ENCODE measurements at places on chromosomes 7 and 10.
A peak's percentile ranks its signal among the peaks of the same experiment; 100 is the strongest.

DNA sequence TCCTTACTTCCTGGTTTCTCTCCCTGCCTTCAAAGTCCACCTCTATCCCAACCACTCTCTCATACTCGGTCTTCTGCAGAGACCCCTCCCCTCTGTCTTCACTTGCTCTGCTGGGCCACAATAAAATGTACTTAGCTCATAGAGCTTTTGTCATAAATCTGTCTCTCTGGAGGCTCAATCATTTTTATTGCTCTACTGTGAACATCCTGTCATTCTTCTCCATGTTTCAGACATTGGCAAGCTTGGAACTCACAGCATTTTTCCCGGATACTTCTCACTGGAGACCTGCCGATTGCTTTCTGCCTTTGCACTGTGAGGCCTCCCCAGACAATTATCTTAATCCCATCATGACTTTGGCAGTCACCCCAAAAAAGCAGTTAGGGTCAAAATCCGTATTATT, 192.3 kb upstream of the ZMIZ1 start:
- H3K36me3 ChIP-seq = no peaks in the 10 kb centered on the region
- DNase-seq = no peak
- H3K27me3 ChIP-seq = no peaks in the 10 kb centered on the region
- no peaks in the 10 kb centered on the region for H3K4me1 ChIP-seq
- H3K4me3 ChIP-seq = no peak overlapping the region

- H3K27me3 ChIP-seq = no peaks in the 10 kb centered on the region
- H3K27ac ChIP-seq = no peak overlapping the region
- H3K36me3 ChIP-seq = no peaks in the 10 kb centered on the region
Observed at GRCh38 chr10:125368146-125368545, 207.8 kb upstream of the CTBP2 start.

GRCh38 chr10:24642921-24643678, 80.6 kb downstream of the ARHGAP21 start:
- no peaks in the 10 kb centered on the region for H3K27me3 ChIP-seq
- H3K4me1 ChIP-seq = no peaks in the 10 kb centered on the region
- no peaks in the 10 kb centered on the region for H3K36me3 ChIP-seq
- no peak for DNase-seq
- H3K4me3 ChIP-seq = no peak overlapping the region

GRCh38 chr10:43926875-43927406, 278.3 kb upstream of the ZNF32 start:
- no peak for DNase-seq
- no peaks in the 10 kb centered on the region for H3K4me1 ChIP-seq
- H3K4me3 ChIP-seq = no peak overlapping the region
- no peaks in the 10 kb centered on the region for H3K36me3 ChIP-seq

- H3K36me3 ChIP-seq = no peaks in the 10 kb centered on the region
- peak overlapping the region; percentile 76 for H3K27ac ChIP-seq
- H3K4me3 ChIP-seq = no peak overlapping the region
- H3K4me1 ChIP-seq = no peaks in the 10 kb centered on the region
Observed at GRCh38 chr7:102117743-102118142, 168.9 kb upstream of the SH2B2 start.

DNA sequence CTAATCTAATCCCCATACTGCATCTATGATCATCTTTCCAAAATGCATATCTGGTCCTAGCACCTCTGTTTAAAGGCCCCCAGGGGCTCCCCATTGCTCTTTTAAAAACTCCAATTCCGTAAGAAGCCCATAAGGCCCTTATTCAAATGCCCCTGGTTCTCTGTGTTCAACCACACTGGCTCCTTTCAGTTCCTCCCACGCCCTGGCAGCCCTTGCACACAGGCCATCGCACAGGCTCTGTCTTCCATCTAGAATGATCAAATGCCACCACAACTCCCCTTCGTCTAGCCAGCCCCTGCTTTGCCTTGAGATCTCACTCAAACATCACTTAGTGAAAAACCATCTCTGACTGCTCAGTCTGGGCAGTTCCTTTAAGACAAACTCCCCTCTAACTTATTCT, 112.9 kb upstream of the LYZL2 start:
- no peak overlapping the region for H3K27ac ChIP-seq
- H3K4me3 ChIP-seq = no peak overlapping the region
- no peaks in the 10 kb centered on the region for H3K36me3 ChIP-seq

DNA sequence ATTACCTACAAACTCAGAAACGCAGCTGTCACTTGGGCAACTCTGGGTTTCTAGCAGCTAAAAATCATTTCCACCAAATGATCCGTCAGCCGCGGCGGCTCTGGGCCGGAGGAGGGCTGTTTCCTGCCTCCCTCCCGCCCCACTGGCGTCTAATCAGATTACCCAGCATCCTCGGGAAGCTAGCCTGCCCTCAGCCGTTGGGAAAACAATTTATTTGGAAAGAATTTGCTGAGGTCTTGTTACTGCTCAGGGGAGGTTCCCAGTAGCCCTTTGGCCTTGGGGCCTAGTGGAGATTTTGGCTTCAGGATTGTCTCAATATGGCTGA, 65.0 kb upstream of the ADGRA1 start:
- no peaks in the 10 kb centered on the region for H3K4me1 ChIP-seq
- H3K27me3 ChIP-seq = no peaks in the 10 kb centered on the region

DNA sequence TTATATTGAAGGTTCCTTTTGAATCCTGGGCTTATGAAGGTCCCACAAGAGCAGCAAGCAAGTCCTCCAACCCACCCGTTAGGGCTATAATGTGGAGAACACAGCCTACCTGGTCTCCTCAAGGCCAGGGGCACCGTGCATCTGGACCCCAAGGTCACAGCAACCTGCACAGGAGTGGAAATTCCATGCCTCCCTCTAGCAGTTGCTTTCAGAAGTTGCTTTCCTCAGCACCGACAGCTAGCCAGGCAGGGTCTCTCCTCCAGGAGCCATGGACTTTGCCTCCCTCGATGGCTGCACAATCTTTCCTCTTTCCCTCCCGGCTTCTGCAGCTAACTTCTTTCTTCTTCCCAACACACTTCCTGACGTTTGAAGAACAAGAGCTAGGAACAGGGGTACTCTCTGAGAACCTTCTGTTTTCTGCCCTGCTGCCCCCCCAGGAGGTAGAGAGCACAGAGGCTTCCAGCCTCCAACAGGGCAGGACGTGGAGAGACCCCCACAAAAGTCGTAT, 149.8 kb downstream of the PTPN20 start:
- H3K36me3 ChIP-seq = no peaks in the 10 kb centered on the region
- no peak overlapping the region for H3K4me3 ChIP-seq
- H3K4me1 ChIP-seq = no peaks in the 10 kb centered on the region
- no peak overlapping the region for H3K27ac ChIP-seq

- H3K4me1 ChIP-seq = no peaks in the 10 kb centered on the region
- H3K4me3 ChIP-seq = no peak overlapping the region
- H3K27me3 ChIP-seq = no peaks in the 10 kb centered on the region
- DNase-seq = no peak
- H3K27ac ChIP-seq = no peak overlapping the region
- no peaks in the 10 kb centered on the region for H3K36me3 ChIP-seq
Observed at GRCh38 chr7:146645383-146645976, 528.9 kb downstream of the CNTNAP2 start.

DNA sequence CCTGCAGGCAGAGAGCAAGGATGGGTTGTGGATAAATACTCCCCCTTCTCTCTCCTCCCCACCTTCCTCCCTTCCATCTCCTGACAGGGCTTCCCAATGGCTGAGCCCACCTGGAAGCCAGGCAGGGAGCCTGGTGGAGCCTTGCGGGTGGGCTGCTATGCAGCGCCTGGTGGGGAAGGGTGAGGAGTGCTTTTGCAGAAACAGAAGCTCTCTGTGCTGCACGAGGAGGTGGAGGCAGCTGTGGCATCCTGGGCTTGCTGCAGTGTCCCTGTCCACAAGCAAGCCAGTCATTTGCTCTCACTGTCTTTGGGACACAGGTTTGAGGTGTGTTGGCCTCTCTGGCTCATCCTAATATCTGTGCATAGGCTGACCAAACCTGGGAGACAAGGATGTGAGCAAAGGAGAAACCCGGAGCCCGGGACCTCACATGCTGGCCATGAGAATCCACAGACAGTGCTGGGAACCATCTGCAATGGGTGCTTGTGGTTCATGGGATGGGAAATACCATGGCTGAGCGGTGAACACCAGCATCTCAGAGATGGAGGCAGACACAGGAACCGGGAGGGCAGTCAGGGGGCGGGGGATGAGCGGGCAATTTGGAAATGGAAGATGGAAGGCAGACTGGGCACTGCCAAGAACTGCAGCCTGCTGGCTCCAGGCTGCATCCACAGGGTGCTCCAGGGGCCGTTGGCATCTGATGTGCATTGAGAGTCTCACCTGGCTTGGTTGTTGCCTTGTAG, 364.2 kb downstream of the GLRX3 start:
- no peak overlapping the region for H3K27ac ChIP-seq
- H3K27me3 ChIP-seq = no peaks in the 10 kb centered on the region

DNA sequence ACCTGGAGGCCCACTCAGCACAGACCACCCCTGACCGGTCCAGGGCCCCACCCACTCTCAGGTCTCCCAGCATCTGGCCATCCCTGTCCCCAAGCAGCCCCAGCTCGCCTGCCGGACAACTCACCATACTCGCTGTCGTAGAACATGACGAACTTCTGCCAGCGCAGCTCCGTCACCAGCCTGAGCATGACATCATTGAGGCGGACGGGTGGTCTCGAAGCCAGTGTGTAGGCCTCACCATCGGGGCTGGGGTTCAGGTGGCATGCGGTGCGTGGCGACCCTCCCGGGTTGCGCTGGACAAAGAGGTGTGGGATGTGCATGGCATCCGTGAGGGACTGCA, 160.4 kb downstream of the GRID1 start:
- H3K27ac ChIP-seq = no peak overlapping the region
- no peak for DNase-seq
- no peaks in the 10 kb centered on the region for H3K27me3 ChIP-seq
- no peaks in the 10 kb centered on the region for H3K4me1 ChIP-seq
- no peak overlapping the region for H3K4me3 ChIP-seq

- H3K36me3 ChIP-seq = no peaks in the 10 kb centered on the region
- H3K27me3 ChIP-seq = no peaks in the 10 kb centered on the region
- H3K4me3 ChIP-seq = no peak overlapping the region
- DNase-seq = no peak
- no peaks in the 10 kb centered on the region for H3K4me1 ChIP-seq
Observed at GRCh38 chr10:114632869-114633715, 25.0 kb downstream of the ABLIM1 start.

DNA sequence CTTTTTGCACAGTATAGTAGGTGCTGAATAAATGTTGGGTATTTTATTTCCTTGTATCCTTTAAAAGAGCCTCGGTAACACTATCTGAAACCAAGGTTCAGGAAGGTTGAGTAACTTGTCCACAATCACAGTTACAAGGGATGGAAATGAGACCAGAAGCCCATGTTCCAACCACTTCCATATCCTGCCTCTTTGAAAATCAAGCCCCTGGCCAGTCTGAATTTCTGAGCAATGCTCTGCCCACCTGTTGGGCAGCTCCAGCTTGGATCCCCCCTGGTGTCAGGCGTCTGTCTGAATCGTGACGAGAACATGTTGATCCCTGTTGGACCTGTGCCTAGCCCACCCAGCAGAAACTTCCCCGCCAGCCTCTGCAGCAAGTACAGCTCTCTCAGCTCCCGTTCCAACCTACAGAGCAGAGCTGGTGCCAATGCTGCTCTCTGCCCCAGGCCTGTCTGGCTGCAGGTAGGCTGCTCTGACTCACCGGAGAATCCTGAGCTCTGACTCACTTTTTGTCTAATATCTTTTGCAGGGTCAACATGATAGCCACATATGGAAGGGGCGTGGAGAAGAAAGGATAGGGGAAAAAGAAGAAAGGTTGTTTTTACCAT, 595.5 kb downstream of the INHBA start:
- H3K27ac ChIP-seq = no peak overlapping the region
- peak; percentile 16 for DNase-seq
- H3K4me1 ChIP-seq = no peaks in the 10 kb centered on the region
- H3K4me3 ChIP-seq = no peak overlapping the region

DNA sequence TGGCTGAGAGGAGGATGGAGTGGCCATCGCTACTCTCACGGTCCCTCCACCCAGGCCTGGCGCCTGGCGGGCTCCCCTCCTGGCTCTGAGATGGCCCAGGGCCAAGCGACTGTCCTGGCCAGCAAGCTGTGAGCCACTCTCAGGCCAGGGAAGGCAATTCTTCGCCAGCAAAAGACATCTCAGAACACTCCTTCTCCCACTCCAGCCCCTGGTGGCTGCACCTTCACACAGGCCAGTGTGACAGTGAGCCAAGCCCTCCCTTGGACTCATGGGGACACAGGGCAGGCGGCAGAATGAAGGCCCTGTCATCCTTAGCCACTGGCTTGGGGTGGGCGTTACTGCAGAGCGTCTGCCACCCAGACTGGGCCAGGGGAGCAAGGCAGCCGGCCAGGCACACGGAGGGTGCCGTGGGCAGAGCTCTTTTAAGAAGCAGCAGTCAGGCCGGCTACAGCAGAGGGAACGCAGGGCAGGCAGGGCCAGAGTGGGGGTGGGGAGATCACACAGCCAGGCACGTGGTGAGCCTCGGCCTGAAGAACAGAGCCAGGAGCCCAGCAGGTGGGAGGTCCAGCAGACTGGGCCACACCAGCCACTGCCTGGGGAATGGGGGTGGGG, 14.4 kb downstream of the STK32C start:
- H3K27me3 ChIP-seq = no peaks in the 10 kb centered on the region
- H3K36me3 ChIP-seq = no peaks in the 10 kb centered on the region
- no peak overlapping the region for H3K4me3 ChIP-seq
- no peak for DNase-seq
- no peak overlapping the region for H3K27ac ChIP-seq
- no peaks in the 10 kb centered on the region for H3K4me1 ChIP-seq

- H3K27me3 ChIP-seq = no peaks in the 10 kb centered on the region
- no peak overlapping the region for H3K4me3 ChIP-seq
- H3K27ac ChIP-seq = peak overlapping the region; percentile 45
- no peak for DNase-seq
Observed at GRCh38 chr7:140525743-140526142, 46.4 kb upstream of the MKRN1 start.

GRCh38 chr10:89032141-89032891, 41.7 kb downstream of the FAS start:
- DNase-seq = no peak
- no peaks in the 10 kb centered on the region for H3K27me3 ChIP-seq
- no peaks in the 10 kb centered on the region for H3K4me1 ChIP-seq
- H3K27ac ChIP-seq = no peak overlapping the region
- no peak overlapping the region for H3K4me3 ChIP-seq

GRCh38 chr10:17025444-17026295, 103.9 kb downstream of the CUBN start:
- H3K27me3 ChIP-seq = no peaks in the 10 kb centered on the region
- H3K4me1 ChIP-seq = no peaks in the 10 kb centered on the region
- peak overlapping the region; percentile 24 for H3K27ac ChIP-seq
- no peaks in the 10 kb centered on the region for H3K36me3 ChIP-seq
